ENCODE measurements at places on chromosomes 1 and 21.

DNA sequence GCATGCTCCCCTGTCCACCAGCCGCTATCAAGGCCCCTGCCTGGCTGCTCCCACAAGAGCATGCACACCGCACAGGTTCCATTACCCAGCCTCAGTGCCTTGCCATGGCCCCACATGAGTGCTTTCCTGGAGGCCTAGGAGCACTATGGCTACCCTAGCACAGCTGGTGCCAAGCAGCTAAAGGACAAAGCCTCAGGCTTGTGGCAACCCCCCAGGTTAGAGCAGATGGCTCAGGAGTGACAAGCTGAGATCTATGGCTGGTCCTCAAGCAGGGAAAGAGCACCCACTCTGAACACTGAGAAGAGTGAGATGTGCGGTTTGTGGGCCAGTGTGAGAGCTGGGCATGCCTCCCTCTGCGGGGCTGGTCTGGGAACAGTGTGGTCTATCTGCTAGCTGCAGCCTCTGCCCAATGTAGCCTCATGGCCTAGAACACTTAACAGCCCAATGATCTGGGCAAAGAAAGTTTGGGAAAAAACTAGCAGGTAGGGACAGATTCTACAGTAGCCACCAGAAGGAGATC is 129.8 kb downstream of the VAV3 start:
- no peak for DNase-seq

DNA sequence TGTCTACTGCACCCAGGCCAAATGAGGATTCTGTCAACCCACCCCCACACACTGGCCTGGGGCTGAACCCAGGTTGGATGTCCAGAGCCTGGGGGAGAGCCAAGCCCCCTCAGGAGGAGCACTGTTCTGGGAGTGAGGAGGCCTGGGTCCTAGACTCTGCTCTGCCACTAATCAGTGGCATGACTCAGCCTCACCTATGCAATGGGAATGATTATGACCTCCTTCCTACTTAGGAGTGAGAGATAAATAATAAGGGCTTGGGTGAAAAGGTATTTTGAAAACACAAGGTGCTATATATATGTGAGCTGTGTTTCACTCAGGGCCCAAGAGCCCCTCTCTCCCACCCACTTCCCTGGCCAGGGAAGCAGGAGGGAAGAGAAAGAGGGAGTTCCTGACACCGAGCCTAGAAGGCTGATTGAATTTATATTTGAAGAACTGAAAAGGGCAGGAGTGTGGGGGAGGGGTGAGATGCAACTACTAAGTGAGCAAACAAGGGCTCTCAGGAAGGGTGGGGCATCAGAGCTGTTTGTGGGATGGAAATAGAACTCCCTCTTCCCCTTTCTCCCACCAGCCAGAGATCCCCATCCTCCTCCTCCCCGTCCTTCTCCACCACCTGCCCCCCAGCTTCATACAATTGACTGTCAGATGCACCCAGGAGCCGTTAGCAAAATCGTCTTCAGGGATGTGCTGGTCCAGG is 8.2 kb downstream of the IGSF9 start:
- DNase-seq = no peak

DNA sequence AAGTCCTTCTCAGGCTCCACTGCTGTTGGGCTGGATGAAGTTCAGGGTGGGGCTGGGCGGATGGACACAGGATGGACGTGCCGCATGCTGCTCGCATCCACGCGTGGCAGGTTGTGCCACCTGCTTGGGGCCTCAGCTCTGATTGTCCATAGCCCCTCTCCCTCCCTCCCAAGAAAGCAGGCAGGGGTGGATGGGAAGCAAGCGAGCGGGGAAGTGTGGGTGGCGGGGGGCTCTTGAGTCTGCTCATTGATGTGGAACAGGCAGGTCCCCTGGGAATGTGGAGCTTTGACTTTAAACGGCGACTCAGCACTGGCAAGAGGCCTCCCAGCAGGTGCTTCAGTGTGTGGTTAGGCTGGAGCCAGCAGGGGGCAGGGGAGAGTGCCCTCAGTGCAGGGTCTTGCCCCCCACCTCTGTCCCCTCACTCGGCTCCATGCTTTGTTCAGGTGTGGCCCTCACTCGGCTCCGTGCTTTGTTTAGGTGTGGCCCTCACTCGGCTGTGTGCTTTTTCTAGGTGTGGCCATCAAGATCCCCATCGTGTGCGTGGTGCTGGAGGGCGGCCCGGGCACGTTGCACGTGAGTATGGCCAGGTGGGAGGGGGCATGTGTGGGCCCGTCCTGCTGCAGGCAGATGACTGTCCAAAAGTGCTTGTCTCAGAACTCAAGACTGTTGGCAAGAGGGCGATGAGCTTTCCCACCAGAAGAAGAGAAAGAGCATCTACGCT is 23.9 kb downstream of the TRPM2 start:
- no peak for DNase-seq

DNA sequence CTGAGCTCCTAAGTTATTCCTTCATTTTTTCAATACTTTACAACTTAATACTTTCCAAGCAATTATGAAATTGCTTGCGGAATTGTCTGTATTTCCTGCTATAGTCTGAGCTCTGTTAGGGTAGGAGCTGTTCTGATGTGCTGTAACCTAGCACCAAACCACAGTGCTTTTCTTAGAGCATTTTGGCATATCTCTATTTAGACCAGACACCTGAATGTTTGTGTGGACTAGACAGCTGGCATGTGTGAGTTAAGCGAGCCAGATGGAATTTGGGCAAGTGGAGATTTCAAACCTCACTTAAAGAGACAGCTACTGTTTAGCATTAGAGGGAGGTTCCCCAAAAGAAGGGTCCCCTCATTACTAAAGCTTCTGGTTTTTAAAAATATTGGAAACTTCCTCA is 106.1 kb downstream of the RWDD3 start:
- no peak for DNase-seq

GRCh38 chr1:37574834-37575480 is 18.2 kb downstream of the DNALI1 start:
- DNase-seq = no peak

DNA sequence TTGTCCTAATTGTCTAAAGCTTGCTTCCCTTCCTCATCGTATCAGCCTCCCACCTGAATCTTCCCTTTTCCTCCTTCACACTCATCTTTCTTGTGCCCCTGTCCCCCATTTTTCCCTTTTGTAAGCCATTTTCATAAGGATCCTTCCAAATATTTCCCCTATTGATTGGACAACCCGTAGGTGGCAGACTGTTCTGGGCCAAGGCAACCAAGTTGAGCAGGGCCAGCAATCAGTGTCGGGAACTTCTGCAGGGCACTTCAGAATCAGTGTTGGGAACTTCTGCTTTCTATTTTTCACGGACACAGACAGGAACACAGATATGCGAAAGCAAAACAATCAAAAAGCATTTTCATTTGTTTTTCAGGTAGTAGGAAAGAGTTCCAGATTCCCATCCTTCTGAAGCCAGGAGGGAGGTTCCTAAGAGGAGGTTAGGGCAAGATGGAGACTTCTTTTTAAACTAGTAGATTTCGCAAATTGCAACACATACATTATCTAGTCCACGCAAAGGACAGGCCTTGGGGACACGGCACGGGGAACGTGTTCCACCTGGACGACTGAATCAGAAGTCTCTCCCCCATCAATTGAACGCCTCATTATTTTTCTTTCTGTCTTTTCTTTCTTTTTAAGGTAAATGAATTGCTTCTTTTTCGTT is 691 bp upstream of the MPZL1 start:
- DNase-seq = peak; percentile 84

DNA sequence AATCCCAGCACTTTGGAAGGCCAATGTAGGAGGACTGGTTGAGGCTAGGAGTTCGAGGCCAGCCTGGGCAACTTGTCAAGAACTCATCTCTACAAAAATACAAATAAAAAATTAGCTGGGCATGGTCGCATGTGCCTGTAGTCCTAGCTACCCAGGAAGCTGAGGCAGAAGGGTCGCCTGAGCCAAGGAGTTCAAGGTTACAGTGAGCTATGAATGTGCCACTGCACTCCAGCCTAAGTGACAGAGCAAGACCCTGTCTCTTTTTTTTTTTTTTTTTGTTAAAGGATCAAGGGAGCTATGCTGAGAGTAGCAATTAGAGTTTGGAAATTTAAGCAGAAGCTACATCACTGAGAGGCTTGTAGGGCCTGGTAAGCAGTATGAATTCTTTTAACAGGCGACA is 70.9 kb downstream of the EIF4G3 start:
- DNase-seq = no peak

- peak; percentile 70 for DNase-seq
Measured at GRCh38 chr1:63674238-63674864, 81.1 kb downstream of the PGM1 start.

DNA sequence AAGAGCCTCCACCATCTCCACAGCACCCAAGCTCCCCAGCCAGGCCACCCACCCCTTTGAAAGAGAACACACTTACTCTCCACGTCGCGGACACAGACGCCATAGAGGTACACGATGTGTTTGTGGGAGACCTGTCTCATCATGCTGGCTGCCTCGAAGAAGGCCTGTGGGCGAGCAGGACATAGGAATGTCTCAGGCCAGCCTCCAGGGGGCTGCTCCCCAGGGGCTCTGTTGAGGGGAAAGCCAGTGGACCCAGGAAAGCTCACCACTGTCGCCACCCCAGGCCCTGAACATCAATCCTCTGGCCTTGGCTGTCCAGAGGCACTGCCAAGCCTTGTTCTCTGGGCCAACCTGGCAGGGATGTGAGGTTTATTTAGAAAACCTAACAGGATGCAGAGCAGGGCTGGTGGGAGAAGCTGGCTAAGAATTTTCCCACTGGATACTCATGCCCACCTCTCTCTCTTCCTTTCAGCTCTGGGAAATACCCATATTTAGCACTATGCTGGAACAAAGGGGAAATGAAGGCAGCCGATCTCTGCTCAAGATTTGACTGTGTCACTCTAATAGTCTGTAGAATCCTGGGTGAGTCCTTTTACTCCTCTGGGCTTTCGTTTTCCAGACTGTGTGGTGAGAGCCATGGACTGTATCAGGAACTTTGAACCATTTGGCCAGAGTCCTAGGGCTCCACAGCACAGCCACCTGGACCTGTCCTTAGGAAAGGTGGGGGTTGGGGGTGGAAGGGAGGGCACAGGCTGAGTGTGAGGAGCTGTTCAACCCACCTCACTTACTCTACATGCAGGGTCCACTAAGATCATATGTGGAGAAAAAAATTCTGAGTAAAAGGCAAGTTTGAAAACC is 101.9 kb downstream of the RAVER2 start:
- no peak for DNase-seq

DNA sequence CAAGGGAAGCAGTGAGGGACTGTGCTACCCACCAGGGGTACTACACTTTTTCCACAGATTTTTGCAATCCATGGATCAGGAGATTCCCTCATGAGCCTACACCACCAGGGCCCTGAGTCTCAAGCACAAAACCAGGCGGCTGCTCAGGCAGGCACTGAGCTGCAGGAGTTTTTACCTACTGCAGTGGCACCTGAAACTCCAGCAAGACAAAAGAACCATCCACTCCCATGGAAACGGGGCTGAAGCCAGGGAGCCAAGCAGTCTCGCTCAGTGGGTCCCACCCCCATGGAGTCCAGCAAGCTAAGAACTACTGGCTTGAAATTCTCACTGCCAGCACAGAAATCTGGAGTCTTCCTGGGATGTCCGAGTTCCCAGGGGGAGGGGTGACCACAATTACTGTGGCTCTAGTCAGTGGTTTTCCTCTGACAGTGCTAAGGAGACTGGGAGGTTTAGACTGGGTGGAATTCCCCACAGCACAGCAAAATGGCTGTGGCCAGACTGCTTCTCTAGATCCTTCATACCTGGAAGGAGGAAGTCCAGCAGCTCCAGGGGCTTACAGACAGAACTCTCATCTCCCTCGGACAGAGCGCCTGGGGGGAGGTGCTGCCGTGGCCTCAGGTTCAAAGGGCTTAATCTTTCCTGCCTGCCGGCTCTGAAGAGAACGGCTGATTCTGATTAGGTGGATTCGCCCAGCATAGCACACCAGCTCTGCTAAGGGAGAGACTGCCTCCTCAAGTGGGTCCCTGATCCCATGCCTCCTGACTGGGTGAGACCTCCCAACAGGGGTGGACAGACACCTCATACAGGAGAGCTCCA is 437.8 kb downstream of the LTN1 start:
- DNase-seq = no peak

DNA sequence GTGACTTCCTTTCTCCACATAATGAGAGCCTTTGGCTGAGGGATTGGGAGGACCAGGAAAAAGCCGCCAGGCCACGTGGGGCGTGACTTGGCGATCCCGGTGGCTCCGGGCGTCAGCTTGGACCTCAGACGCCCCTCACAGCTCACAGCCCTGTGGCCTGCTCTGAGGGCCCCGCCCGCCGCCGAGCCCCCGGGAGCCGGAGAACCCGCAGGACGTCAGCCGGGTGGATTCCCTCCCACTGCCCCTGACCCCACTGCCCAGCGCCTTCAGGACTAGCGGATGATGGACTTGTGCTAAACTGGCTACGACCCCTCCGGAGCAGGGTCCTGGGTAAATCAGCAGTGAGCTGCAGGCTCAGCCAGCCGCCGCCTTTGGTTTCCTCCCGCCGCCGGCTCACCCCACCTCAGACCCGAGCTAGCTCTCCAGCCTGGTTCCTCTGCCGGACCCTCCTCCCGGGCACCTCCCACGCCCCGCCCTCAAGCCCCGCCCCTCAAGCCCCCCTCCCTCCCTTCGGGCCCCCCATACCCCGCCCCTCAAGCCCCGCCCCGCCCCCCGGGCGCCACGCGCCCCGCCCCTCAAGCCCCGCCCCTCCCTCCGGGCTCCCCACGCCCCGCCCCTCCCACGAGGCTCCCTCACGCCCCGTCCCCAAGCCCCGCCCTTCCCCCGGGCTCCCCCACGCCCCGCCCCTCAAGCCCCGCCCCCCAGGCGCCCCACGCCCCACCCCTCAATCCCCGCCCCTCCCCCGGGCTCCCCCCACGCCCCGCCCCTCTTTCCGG is 10.0 kb upstream of the FAAP20 start:
- DNase-seq = peak; percentile 87

DNA sequence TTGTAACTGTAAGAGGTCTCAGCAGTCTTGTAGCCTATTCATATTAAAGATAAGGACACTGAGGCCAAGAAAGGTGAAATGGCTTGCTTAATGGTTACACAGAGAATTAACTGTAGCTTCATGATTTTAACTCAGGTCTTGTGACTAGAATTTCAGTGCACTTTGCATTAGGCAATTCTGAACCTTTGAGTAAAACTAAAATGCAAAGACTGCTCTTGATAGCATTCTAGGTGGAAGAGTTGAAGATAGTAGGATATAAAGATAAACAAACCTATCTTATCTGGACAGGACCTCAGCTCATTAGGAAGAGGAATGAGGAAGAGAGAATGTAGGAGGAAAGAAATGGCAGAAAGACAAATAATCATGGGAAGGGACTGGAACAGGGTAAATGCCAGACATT is 68.6 kb upstream of the RGL1 start:
- DNase-seq = no peak

- no peak for DNase-seq
Measured at GRCh38 chr1:200969726-200970561, 53.6 kb downstream of the KIF21B start.

DNA sequence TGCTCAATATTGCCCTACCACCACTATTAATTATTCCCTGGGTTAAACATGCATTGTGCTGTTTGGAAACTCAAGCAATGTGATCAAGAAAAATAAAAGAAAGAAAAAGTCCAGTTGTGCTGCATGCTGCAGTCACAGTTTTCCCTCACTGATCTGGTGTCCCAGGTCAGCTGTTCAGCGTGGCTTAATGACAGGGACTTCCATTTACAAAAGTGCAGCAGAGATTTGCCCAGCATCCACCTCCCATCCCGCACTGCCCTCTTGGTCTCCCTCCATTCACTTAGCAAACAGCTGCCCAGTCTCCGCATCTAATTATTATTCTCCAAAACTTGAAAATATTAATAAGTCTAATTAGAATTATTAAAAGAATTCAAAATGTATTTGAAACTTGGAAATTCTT is 2.0 kb upstream of the OR2T4 start:
- peak; percentile 42 for DNase-seq
